Lower leg skin (tissue), 4 donors: ENCODE measurements at places on chromosomes 16 and 17.

- DNase-seq, result no peak
Measured at GRCh38 chr16:24853830-24854229, 8.1 kb downstream of the SLC5A11 start.

DNA sequence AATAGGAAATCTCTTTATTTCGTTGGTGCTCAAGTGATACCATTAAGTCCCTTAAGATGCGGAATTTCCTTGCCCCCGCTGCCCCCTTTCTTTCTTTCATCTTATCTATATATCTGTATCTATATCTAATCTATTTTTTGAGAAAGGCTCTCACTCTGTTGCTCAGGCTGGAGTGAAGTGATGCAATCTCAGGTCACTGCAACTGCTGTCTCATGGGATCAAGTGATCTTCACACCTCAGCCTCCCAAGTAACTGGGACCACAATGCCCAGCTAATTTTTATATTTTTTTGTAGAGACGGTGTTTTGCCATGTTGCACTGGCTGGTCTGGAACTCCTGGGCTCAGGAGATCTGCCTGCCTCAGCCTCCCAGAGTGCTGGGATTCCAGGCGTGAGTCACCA lies 693.5 kb downstream of the WWOX start:
- no peak for DNase-seq

- no peak for DNase-seq
Measured at GRCh38 chr17:12898110-12898509, 108.8 kb downstream of the ARHGAP44 start.

GRCh38 chr17:45968732-45969131 lies 30.3 kb upstream of the STH start:
- no peak for DNase-seq

DNA sequence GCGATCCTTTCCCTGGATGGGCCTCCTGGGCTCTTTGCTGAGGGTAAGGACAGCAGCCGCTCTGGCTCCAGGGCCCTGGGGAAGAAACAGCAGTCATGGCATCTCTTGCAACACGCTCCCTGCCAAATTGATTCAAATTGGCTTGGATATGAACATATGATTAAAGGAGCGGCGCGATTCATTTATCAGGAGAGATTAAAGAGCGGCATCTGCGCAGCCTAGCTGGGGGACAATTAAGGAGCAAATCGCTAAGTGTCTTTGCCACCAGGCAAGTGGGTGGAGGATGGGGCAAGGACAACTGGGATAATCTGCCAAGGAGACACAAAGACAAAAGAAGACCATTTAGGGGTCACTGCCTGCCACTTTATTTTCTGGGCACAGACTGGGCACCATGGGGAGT lies 27.8 kb downstream of the PIPOX start:
- DNase-seq, result no peak

GRCh38 chr16:69823831-69824563 lies 61.9 kb downstream of the WWP2 start:
- DNase-seq, result no peak

- no peak for DNase-seq
Measured at GRCh38 chr17:50902372-50903353, 36.5 kb upstream of the TOB1 start.

DNA sequence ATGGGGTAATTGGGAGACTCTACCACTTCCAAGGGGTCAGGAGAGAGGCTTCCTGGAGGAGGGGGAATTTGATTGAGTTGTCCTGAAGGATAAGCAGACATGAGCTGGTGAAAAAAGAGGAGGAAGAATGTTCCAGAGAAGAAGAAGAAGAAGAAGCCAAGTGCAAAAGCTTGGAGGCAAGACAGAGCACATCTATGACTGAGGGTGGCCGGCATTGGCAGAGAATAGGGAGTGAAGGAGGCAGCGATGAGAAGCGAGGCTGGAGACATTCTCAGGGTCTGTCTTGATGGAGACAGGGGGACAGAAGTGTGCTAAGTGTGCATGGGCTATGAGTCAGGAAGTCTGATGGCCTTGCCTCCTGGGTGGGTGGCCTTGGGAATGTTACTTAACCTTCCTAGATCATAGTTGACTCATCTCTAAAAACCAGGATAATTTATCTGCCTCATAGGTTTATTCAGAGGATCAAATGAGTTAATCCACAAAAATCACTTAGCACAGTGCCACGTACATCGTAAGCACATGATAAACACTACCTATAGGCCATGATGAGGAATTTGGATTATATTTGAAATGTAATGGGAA lies 171.7 kb downstream of the ABCC12 start:
- DNase-seq, result no peak

DNA sequence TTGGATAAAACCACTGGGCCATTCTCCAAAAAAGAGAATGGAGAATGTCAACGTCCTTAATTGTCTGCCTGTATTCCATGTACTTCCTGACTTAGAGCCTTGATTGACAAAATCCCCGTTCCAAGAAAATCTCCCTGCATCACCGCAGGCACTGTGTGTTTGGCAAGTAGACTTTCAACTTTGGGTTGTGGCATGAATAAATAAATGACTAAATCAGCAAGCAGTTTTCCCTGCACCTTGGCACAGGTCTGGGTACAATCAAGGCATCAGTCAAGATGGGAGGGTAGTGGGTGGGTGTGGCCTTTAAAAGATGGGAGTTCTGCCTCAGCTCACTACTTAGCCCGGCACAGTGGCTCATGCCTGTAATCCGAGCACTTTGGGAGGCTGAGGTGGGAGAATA lies 248.5 kb upstream of the RPL38 start:
- peak; percentile 84 for DNase-seq

- peak; percentile 97 for DNase-seq
Measured at GRCh38 chr17:65100316-65101140, 36.6 kb upstream of the RGS9 start.

DNA sequence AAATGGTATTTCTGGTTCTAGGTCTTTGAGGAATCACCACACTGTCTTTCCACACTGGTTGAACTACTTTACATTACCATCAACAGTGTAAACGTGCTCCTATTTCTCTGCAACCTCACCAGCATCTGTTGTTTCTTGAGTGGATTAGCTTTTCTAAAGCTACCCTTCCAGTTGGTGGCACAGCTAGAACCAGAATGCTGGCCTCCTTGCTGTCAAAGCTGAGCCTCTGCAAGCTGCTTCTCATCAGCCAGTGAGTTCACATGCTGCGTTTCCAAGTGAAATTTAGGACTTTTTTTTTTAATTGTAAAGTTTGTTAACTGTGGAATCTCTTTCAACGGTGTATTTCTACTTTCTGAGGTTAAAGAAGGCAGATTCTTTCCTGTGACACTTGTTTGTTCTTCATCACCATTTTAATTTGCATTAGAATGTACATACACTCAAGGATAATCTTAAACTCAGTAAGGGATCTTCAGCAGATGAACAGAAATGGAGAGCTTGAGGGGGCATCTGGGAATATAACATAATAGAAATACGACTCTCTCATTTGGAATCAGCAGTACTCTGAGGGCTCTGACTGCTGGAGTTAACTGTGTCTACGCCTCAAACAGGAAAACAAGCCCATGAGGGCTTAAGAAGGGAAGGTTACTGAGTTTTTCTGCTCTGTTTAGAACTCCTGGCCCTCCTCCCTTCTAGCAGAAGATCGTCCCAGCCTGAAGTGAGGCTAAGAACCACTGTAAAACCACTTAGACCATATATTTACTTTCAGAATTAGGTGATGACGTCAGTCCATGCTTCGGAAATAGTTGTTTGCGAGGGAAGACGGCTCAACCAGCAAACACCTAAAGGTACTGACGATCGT lies 148.4 kb upstream of the FAM20A start:
- no peak for DNase-seq

DNA sequence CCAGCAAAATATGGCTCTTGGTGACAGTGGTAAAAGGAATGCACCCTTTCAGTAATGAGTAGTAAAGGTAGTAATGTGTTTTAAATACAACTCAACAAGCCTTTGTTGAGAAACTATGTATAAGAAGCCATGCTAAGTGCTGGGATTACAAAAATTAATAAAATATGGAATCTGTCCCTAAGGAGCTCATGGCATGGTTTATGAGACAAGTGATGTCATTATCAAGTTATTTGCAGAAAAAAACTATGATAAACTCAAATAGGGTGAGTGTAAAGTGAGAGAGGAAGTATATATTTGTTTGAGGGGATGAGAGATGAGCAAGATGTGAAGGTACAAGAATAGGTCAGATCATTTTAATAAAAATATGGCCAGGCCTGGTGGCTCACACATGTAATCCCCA lies 76.9 kb downstream of the NF1 start:
- DNase-seq, result no peak

- DNase-seq, result no peak
Measured at GRCh38 chr16:85207357-85207921, 95.2 kb upstream of the CIBAR2 start.

DNA sequence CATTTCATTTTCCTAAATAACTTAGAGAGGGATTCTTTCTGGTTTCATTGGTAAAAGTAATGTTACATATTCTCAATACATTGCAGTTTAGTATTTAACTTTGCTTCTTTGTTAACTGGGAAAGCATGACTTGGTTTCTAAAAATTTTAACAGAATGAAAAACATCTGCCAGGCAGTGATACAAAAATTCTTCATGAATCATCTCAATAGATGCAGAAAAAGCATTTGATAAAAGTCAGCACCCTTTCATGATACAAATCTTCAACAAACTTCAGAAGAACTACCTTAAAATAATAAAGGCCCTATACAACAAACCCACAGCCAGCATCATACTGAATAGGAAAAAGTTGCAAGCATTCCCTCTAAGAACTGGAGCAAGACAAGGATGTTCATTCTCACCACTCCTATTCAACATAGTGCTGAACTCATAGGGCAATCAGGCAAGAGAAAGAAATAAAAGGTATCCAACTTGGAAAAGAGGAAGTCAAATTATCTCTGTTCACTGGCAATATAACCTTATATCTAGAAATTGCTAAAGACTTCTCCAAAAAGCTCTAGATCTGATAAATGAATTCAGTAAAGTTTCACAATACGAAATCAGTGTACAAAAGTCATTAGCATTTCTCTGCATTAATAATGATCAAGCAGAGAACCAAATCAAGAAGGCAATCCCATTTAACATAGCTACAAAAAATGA lies 50.4 kb downstream of the SLFN5 start:
- DNase-seq, result no peak

GRCh38 chr17:27353033-27353460 lies 59.1 kb downstream of the WSB1 start:
- no peak for DNase-seq

GRCh38 chr16:27969574-27969973 lies 93.9 kb downstream of the GSG1L start:
- DNase-seq, result no peak
